Large intestine (tissue), 12 donors: ENCODE measurements at places on chromosomes 7 and 10. TPM values are rescaled to one million over a fixed set of nuclear protein-coding genes. Genes with fewer than 3 reads are reported as not detected.

UTF1 gene
- not detected for polyA plus RNA-seq

ARHGAP22 gene
- 2.7 TPM for polyA plus RNA-seq

NEUROD6 gene
- 1.6 TPM for polyA plus RNA-seq

VWA2 gene
- 4.6 TPM for polyA plus RNA-seq
